Mucosa of gallbladder (tissue), 1 donor: ENCODE measurements at places on chromosomes 5 and 9. TPM values are rescaled to one million over a fixed set of nuclear protein-coding genes. Genes with fewer than 3 reads are reported as not detected.

Gene PRDM9
- total RNA-seq: not detected

Gene PCDHB4
- 5.2 TPM for total RNA-seq

Gene CDH18
- total RNA-seq: 0.32 TPM

Gene CACNA1B
- total RNA-seq: 0.43 TPM

- DNase-seq: no peak
These were observed 86.1 kb downstream of the SH3TC2 start for GRCh38 chr5:148976569-148977381.

- peak; percentile 86 for DNase-seq
These were observed 50.1 kb upstream of the SMAD5 start for GRCh38 chr5:136082390-136083193.

GRCh38 chr5:167855818-167856217 lies 435.6 kb upstream of the WWC1 start:
- no peak for DNase-seq

GRCh38 chr9:15416880-15417279 lies 5.8 kb upstream of the SNAPC3 start:
- DNase-seq: peak; percentile 58

GRCh38 chr5:172004824-172005237 lies 1.6 kb downstream of the FBXW11 start:
- no peak for DNase-seq
